ENCODE measurements at places on chromosomes 4 and X.

DNA sequence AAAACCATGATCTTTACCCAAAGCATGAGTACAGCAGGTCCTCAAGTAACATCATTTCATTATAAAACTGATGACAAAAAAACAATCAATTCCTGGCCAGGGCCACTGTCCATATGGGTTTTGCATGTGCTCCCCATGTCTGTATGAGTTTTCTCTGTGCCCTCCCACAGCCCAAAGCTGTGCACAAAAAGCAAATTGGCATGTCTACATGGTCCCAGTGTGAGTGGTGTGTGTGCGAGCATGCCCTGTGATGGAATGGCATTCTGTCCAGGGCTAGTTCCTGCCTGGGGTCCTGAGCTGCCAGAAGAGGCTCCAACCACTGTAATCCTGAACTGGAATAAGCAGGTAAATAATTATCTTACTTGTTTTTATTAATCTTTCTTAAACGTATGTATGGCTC is 28.4 kb downstream of the SMARCA1 start:
- no peak for DNase-seq

DNA sequence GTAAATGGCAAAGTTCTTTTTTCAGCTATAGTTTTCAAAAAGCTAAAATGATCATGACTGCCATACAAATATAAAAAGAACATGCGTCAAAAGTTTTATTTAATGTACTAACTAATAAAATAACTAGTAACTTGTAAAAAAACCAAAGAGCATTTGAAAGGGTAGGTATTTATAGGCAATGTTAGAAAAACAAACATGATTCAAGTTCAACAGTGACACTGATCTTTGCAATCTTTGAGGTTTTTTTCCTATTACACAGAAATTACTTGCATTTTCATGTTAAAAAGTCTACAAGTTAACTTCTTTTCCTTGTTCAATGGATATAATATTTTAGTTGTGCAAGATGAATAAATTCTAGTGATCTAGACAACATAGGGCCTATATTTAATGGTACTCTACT is 72.3 kb upstream of the GRID2 start:
- DNase-seq: no peak

GRCh38 chrX:71622576-71623450 is 4.5 kb upstream of the CXCR3 start:
- DNase-seq: peak; percentile 41

DNA sequence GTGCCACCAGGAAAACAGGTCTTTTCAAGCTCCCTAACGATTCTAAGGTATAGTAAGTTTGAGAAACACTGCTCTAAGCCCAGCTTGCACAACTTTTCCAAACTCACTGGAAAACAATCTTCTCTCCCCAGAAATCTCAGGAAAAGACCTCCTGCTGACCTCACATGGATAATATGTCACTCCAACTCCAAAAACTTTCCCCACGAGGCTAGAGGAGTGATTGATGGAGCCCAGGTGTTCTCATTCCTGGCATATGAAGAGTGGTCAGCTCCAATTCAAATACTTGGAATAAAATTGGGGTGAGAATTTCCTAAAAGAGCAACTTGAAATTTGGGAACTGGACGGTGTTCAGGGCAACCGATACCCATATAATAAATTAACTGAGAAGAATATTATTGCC is 299.9 kb downstream of the PPP4R3C start:
- DNase-seq: no peak

DNA sequence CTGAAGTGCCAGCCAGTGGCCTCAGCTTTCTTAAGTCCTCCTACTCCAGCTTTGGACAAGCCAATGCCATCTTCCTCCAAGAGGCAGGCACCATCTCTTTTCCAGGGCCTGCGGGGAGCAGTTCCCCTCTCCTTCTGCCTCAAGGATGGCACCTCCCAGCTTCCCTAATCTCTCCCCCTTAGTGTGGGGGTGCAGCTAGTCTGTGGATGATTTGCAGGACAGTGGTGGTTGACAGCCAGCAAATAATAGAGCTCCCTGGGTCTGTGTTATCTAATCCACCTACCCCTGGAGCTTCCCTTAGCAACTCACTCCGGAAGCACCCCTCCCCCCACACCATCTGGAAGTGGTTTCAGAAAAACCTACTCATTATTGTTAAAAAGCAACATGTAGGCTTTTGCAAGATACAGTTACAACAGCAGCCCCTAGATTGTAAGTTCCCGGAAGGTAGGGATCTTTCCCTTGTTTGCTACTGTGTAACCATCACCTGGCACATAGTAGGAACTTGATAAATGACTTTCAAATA is 247.1 kb downstream of the BCOR start:
- peak; percentile 51 for DNase-seq

DNA sequence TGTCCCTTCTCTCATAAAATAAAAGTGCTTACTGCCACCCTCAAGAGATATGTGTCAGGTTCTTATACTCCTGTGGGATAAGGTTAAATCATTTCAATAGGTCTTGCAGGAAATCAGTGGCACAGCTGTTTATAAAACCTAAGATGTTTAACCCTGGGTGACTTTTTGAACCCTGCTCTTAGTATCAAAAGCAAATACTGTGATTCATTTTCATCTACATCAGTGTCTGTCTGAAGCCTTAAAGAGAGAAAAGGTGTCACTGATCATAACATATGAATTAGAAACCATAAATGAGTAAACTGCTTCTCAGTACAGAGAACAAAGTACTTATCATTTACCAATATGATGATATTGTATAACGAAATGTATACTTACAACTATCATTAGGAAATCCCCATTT is 59.0 kb downstream of the CCSER1 start:
- DNase-seq: no peak

DNA sequence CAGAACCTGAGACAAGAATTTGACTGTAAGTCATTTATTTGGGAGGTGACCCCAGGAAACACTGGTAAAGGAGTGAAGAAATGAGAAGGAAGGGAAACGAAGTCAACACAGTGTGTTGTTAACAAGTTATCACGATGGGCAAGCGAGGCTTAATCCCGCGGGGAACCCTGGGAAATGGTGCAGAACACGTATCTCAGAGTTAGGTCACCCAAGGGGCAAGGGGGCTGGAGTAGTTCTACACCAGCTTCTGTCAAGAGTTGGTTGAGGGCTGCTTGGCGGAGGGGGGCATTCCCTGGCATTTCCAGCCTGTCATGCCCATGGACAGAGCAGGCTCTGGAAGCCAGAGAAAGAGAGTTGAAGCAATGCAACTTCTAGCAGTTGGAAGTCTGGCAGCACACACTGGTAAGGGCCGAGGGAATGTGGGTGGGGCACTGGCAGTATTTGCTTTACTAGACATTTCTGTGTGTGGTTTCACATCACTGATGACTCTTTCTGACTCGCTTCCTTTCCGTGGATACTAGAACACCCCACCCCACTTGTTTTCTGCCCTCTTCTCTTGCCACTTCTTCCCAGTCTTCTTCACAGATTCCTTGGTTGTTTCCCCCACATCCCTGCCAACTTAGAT is 52.2 kb upstream of the ADGRG2 start:
- DNase-seq: peak; percentile 58

GRCh38 chrX:17960891-17961290 is 99.8 kb upstream of the RAI2 start:
- no peak for DNase-seq

GRCh38 chr4:40745285-40745984 is 4.3 kb upstream of the NSUN7 start:
- no peak for DNase-seq

GRCh38 chrX:110310896-110311295 is 7.0 kb downstream of the AMMECR1 start:
- no peak for DNase-seq

- DNase-seq: no peak
Measured at GRCh38 chr4:98248934-98249333, 12.2 kb upstream of the RAP1GDS1 start.

GRCh38 chr4:10157478-10158332 is 41.1 kb upstream of the WDR1 start:
- peak; percentile 53 for DNase-seq

GRCh38 chrX:34656467-34656841 is 631 bp downstream of the TMEM47 start:
- DNase-seq: peak; percentile 0

DNA sequence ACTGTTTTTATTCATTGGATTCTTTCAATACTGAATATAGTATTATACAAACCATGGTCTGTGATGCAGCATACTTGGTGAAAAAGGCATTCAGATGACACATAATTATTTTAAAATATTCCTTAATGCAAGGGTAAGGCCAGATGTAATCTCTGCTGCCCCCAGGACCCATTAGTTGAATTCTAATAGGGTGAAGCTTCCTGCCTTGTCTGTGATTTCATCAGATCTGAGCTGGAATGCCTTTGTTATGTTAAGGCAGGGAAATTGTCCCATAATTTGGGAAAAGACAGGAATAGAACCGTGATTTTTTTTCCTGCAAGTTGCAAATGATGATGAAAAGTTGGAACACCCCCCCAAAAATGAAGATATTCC is 26.1 kb downstream of the ZRSR2 start:
- no peak for DNase-seq

- no peak for DNase-seq
Measured at GRCh38 chrX:67523002-67523681, 20.7 kb upstream of the AR start.

- DNase-seq: no peak
Measured at GRCh38 chrX:11461201-11462001, 168.2 kb downstream of the AMELX start.

- DNase-seq: peak; percentile 52
Measured at GRCh38 chr4:113445286-113445685, 316.3 kb downstream of the CAMK2D start.

Data from Daoy (cell line).